Caki2 (cell line): ENCODE measurements at places on chromosomes 12 and 14. TPM values are rescaled to one million over a fixed set of nuclear protein-coding genes. Genes with fewer than 3 reads are reported as not detected.

DNA sequence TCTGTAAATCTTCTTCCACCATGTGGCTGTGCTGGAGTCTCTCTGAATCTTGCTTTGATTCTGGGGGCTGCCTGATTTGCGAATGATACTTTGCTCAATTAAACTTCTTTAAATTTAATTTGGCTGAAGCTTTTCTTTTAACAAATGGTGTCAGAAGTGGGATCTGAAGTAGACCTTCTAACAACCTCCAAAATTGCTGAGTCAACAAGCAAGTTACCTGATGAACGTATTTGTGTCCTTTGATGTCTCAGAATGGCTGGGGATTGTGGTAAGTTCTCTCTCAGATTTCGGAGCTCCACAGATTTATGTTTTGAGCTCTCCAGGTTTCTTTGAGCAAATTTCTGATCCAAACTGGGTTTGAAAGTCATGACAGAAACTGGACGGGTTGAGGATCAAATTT, 1.9 kb upstream of the OR4E1 start:
- no peak for DNase-seq

DNA sequence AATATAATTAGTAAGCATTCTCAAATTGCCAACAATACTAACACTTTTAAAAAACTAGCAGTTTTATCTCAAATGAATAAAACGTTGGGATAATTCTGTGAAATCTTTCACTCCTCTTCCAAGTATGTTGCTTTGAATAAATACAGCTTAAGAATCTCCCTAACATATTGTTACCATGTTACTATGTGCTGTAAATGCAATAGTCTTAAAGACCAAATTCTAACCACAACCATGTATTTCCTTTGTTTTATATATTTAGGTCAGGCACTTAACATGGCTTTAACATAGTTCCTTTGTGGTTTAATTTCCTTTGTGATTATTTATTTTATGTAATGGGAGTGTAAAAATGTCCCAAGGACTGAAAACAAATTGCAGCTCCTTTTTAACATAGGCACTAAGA, 33.9 kb upstream of the CCDC91 start:
- DNase-seq = no peak

Gene HOTAIR
- not detected in 2 replicates for total RNA-seq

DNA sequence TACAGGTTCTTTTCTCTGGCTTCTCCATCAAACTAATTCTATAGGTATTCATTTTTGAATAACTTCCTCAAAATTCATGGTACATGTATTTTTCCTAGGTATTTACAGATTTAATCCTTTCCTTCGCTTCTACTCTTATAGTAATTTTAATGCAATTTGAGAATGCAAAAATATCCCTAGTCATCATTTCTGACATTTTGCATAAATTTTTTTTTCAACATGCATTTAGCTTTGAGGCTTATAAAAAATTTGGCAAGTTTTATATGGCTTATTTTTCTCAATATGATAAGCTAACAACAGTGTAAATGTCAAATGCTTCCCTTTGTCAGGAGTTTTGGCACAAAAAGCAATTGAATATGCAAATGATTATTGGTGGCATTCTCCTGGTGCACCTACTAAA, 872.6 kb downstream of the FLRT2 start:
- DNase-seq = no peak

DNA sequence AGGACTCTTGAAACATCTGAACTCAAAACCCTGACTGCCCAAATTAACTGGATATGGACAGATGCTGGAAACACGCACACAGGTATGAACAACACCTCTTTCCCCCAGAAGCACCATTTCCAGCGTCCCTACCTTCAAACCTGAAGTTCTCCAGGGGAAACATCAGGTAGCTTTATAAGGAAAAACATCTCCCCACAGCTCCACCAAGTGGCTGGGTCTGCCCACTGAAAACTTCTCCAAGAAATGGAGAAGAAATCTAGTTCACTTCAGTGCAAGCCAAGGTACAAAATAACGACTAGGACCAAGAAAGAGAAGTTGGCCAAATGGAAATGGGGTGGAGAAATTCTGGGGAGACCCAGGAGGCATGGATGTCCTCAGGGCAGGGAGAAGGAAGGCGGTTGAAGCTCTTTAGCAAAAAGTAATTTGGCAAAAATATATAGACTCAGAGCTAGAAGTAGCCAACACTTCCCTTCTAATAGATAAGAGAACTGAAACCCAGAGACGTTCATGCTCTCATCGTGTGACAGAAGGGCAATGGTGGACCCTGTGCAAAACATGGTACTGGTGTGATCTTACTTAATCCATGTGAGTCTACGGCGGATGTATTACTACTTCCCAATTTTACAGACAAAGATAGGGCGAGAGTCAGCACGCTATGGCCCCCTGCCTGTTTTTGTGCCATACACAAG, 10.5 kb upstream of the NUAK1 start:
- DNase-seq = no peak

GRCh38 chr14:104678346-104678745, 11.1 kb upstream of the INF2 start:
- DNase-seq = no peak

Gene TMEM179
- 3.1 and 8.1 TPM in 2 replicates for total RNA-seq

Gene GAS2L3
- 16.3 and 25.8 TPM in 2 replicates for total RNA-seq

GRCh38 chr12:105317942-105318621, 12.4 kb upstream of the C12orf75 start:
- DNase-seq = peak; percentile 91

Gene PMCH
- not detected in 2 replicates for total RNA-seq

Gene KRT7
- total RNA-seq = 122 and 152 TPM in 2 replicates

DNA sequence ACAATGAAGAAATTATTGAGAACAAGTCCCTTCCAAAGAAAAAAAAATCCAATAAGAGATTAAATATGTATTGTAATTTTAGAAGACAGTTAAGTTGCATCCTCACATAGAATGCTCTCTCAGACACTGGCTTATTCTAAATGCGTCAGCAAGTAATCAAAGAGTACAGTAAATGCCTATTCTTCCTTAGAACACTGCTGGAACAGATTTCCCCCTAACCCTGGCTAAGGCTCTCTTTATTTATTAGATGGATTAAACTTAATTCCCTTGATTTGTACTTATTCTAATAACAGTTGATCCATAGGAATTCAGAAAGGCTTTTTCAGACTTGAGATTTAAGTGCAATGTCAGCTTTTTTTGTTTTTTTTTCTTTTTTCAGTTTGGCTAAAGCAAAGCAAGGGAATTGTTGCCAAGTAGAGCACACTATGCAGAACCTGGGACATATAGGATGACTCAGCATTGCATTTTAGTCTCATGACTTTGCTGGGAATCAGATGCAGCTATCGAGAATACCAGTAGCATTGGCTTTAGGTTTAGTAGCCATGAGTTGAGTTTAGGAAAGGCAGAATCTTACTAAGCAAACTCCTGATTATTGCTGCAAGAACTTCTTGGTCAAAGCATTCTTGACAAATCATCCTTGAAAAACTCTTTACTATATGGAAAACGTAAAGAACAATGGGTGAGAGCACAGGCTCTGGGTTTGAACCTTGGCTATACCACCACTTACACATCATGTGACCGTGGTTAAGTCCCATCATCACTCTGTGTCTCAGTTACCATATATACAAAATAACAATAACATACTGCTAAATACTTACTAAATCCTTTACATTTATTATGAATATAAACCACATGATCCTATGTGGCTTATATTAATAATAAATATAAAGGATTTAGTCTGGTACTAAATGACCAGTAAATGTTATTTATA, 26.7 kb downstream of the MED21 start:
- peak; percentile 25 for DNase-seq

DNA sequence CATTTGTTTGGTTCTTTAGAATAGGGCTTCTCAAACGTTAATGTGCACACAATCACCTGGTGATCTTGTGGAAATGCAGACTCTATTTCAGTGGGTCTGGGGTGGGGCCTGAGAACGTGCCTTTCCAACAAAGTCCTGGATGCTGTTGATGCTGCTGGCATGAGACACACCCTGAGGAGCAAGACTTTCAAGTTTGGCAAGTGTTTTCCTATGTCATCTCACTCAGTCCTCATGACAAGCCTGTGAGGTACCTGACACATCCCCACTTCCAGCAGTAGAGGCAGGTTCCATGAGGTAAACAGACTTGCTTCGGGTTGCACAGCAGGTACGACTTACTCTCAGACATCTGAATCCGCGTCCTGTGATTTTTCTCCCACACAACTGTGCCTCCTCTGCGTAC, 147.1 kb downstream of the MYRFL start:
- no peak for DNase-seq

DNA sequence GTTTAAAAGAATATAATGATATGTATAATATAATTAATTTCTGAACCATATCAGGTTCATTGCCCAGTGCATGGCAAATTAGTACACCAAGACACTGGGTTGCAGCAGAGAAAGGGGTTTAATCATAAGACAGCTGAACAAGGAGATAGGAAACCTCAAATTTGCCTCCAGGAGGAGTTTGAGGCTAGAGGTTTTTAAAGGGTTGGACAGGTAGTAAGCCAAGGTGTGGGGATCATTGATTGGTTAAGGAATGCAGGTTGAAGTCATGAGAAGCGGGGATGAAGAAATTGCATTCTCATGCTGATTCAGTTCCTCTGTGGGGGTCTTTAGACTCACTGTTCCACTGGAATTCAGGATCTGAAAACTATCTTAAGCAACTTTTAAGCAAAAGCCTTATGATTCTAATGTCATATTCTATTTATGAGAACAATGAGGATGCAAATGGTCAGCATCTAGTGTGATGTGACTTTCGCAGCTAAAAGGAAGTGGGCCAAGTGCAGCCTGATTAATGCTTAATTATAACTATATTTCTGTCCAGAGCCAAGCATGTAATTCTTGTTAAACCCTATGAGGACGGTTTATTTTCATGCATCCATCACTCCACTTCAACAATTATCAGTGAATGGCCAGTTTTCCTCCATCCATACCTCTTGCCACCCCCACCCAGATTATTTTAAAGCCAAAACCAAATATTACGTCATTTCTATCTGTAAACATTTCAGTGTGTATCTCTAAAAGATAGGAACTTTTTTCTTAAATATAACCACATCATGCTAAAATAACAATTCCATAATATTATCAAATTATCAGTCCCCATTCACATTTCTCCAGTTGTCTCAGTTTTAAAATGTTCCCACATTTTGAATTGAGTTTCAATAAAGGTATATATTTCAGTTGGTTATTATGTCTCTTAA, 14.9 kb downstream of the RNF212B start:
- DNase-seq = no peak

- DNase-seq = no peak
Observed at GRCh38 chr14:67405771-67406170, 6.2 kb downstream of the PLEK2 start.

- no peak for DNase-seq
Observed at GRCh38 chr12:103832048-103832997, 8.7 kb downstream of the NT5DC3 start.

Gene AKAP3
- total RNA-seq = 3.2 TPM in 1 of 2 replicates, not detected in the other
